Central memory CD4-positive, alpha-beta T cell (primary cell): ENCODE measurements at places on chromosomes 5 and 9.

GRCh38 chr9:133426011-133426410 lies 3.8 kb downstream of the ADAMTS13 start:
- DNase-seq = no peak

DNA sequence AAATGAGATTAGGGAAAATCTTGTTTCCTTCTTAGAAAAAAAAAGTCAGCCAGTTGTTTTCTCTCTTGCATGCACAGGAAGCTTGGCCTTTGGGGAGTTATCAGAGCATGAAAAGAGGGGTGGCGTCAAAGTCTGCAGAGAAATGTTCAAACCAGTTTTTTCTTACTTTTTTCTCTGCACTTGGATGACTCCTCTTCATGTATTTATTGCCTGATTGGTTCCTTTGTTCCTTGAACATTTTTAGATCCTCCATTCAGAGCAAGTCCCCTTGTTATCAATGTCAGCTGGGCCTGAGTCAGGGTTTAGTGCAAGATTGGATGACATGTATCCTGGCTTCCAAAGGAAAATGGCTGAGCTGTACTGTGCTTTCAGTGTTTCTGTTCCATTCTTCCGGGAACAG lies 392.6 kb upstream of the BRINP1 start:
- no peak for DNase-seq

DNA sequence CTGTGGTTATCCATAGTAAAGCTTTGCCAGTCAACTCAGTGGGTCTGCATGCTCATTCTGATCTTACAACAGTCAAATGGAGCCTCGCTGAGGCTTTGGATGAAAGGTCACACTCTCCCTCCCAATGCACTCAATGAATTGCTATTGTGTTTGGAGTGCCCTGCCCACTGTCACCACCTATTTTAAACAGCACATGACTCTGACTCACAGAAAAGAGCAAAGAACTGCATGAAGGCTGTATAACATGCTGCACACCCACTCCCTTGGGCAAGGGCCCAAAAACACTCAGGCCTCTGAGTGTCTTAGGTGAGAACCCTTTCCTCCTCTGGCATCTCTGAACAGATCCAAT lies 118.7 kb upstream of the CCDC112 start:
- no peak for DNase-seq

GRCh38 chr5:150616506-150616905 lies 24.0 kb upstream of the SYNPO start:
- no peak for DNase-seq

GRCh38 chr5:91076138-91076537 lies 307.0 kb downstream of the ARRDC3 start:
- no peak for DNase-seq

DNA sequence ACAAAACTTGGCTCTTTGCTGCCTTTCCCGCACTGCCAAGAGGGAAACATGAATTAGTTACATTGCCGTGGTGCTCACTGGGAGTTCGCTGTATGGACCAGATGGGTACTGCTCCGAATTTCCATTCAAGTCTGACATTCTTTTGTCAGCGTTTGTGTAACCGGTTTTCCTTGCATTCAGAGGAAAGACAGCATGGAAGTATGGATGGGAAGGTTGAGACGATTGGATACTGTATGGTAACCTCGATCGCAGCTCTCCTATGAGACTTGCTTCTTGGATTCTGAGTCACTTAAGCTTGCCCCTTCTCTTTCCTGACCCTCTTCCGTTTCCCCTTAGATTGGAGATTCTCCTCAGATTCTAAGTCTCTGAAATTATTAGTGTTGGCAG lies 625 bp upstream of the UBLCP1 start:
- DNase-seq = no peak

DNA sequence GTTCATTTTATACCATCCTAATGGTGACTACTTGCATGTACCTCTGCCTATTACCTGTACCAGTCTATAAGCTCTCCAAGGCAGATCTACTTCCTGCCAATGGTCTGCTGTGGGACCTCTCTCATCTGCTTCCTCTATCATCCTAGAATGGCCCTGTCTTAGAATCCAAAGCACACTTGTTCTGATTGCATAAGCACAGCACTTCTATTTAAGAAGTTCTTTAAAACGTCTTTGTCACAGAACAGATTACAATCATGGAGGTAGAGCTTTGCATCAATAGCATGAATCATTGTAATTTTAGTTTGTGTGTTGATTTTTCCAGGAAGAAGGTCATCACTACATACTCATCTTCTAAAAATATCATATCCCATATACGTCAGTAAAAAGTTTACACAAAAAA lies 131.8 kb upstream of the ACOT12 start:
- DNase-seq = no peak

DNA sequence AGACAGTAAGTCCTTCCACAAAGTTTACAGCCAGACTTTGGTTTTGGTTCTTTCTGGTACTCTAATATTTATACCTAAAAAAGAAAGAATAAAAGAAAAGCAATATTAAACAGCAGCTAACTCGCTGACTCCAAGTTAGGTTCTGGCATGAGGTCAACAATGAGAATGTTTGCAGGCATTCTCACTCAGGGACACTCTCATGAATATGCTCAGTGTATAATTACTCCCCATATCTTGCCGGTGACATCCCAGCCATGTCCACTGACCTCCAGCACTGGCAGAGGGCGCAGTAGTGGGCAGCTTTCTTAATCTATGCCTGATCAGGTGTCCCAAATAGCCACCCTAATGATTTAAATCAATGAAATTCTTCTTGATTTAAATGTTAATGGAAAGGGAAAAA lies 151.5 kb downstream of the BNC2 start:
- DNase-seq = no peak

DNA sequence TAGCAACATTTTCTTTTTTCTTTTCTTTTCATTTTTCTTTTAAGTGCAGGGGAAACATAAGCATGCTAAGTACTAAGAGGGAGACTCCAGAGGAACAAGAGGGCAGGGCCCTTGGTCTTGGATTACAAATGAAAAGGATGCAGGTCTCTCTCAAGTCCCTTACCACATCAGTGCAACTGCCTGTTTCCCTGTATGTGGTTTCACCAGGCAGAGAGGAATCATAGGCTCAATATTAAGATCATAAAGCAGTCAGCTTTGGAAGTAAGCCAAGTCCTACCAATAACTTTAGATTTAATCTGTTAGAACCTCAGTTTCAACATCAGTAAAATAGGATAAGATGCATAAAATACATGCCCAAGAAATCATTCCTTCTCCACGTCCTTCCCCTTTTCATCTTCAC lies 422.7 kb upstream of the PAPPA start:
- no peak for DNase-seq

- DNase-seq = no peak
These were observed 384.0 kb downstream of the PLK2 start for GRCh38 chr5:58075907-58076306.

DNA sequence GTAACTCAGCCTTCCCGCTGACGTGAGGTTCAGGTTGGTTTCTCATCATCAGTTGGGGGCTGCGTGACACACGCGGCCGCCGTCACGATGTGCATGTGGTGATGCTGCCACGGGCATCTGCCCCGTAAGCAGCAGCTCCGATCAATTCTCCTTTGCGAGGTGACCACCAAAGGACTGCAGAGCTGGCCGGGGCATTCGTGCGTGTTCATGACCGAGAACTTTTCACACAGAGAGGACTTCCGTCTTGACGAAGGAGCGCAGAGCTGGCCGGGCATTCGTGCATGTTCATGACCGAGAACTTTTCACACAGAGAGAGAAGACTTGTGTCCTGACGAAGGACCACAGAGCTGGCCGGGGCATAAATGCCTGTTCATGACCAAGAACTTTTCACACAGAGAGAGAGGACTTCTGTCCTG lies 3.8 kb upstream of the LCN1 start:
- DNase-seq = no peak

- DNase-seq = no peak
These were observed 71.5 kb downstream of the MACROH2A1 start for GRCh38 chr5:135327429-135328127.

DNA sequence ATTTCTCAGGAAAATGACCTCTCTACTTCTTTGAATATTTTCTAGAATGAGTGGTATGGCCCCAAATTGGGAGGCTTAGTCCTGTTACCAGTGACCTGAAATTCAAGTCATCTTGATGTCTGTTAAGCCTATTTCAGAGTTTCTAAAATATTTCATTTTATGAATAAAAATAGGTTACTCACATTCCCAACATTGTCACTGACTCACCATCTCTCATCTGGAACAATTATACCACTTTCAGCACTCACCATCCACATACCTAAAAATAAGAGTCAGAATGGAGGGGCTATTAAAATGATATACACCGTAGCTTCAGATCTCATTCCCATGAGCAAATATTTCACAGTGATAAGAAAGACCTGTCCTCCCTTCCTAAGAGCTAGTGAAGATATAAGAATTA lies 71.8 kb downstream of the KIAA1958 start:
- DNase-seq = no peak
